ENCODE measurements at places on chromosomes 11 and 22. TPM values are rescaled to one million over a fixed set of nuclear protein-coding genes. Genes with fewer than 3 reads are reported as not detected.

DNA sequence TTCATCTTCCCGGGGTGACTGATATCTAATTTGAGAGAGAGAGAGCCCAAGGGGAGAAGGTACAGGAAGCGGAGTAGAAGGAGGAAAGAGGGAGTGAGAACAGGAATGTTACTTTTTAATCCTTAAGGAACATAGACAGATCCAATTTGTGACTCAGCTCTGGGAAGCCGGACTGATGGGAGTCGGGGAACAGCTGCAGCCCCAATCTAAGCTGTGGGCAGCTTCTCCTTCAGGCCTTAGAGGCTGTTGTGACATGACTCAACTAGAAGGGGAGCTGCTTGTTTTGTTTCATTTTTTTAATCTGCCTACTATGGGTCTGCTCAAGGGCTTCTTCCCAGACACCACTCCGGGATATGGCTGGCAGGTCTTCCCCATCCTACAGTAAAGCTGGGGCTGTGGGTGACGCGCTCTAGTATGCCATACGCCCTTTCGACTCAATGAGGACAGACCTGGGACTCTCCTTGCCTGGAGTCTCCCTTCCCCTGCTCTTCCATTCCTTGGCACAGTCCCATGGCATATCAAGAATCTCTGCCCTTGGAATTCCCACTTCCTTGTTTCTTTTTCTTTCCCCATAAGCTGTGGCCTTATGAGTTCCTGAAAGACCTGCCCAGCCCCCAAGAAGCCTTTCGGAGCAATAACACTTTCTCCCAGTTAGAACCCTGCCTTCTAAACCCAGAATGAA is 103.3 kb upstream of the AKIP1 start:
- H3K27ac ChIP-seq: no peak overlapping the region
- H3K4me3 ChIP-seq: no peak overlapping the region
- H3K27me3 ChIP-seq: peaks cover 21% of the 10 kb centered on the region
- peaks cover 5% of the 10 kb centered on the region for H3K4me1 ChIP-seq

Gene PKNOX2
- total RNA-seq: not detected

DNA sequence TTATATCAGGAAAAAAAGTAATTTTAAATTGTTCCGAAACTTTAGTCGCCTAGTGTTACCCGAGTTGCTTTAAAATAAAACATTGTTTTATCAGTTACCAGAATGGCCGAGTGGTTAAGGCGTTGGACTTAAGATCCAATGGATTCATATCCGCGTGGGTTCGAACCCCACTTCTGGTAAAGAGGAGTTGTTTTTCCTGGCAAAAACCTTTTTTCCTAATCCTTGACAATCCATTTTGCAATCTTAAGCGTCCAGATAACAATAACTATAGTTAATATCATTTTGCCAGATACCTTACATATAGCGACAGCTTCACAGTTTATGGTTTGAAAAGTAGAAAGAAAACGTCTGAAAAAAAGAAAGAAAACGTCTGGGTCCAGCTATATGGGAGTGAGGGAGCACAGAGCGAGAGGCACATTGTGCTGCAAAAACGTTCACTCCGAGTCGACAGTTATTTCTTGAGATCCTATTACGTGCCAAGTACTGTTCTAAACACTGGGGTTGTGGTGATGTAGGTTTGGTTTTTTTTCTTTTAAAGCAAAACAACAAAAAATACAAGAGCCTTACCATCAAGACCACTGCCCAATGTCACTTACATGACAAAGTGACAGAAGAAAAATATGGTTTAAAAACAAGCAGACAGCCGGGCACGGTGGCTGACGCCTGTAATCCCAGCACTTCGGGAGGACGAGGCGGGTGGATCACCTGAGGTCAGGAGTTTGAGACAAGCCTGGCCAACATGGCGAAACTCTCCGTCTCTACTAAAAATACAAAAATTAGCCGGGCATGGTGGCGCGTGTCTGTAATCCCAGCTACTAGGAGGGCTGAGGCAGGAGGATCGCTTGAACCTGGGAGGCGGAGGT is 40.6 kb downstream of the OR4D9 start:
- H3K36me3 ChIP-seq: no peaks in the 10 kb centered on the region
- peaks cover 18% of the 10 kb centered on the region for H3K27me3 ChIP-seq
- peaks cover 51% of the 10 kb centered on the region for H3K4me1 ChIP-seq
- H3K4me3 ChIP-seq: peak overlapping the region; percentile 83
- no peak for DNase-seq

GRCh38 chr22:42994917-42995562 is 19.9 kb downstream of the PACSIN2 start:
- no peak overlapping the region for H3K27ac ChIP-seq
- no peak for DNase-seq
- peaks cover 26% of the 10 kb centered on the region for H3K36me3 ChIP-seq
- H3K4me1 ChIP-seq: peaks cover 35% of the 10 kb centered on the region
- no peak overlapping the region for H3K4me3 ChIP-seq
- no peaks in the 10 kb centered on the region for H3K27me3 ChIP-seq

Gene AIFM3
- total RNA-seq: not detected

GRCh38 chr11:128492903-128493569 is 94.3 kb downstream of the ETS1 start:
- H3K4me3 ChIP-seq: peak overlapping the region; percentile 57
- peak; percentile 54 for DNase-seq
- H3K27ac ChIP-seq: peak overlapping the region; percentile 90
- H3K27me3 ChIP-seq: no peaks in the 10 kb centered on the region

DNA sequence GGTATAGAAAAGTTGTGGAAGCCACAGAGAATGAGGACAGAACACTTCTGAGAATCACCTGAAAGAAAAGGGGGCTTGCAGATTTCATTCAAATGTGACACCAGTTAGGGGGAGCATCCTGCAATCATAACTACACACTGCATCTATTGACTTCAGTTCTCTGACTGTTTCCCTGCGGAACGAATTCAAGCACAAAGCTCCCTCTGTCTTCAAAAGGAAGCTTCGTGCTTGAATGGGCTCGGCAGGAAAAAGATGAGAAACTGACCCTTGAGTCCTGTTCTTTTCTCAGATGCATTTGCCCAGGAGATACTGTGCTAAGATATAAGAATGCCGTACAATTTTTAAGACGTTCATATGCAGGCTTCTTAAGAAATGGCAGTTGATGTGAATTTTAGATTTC is 2000.4 kb upstream of the RAG2 start:
- H3K27me3 ChIP-seq: no peaks in the 10 kb centered on the region
- H3K4me1 ChIP-seq: no peaks in the 10 kb centered on the region
- DNase-seq: no peak
- H3K27ac ChIP-seq: no peak overlapping the region
- no peaks in the 10 kb centered on the region for H3K36me3 ChIP-seq
- H3K4me3 ChIP-seq: no peak overlapping the region

- peaks cover 7% of the 10 kb centered on the region for H3K36me3 ChIP-seq
- peaks cover 49% of the 10 kb centered on the region for H3K27me3 ChIP-seq
- peak overlapping the region; percentile 89 for H3K27ac ChIP-seq
- no peak for DNase-seq
Observed at GRCh38 chr11:13276454-13276831, 1.1 kb upstream of the BMAL1 start.

Gene SPI1
- total RNA-seq: not detected

Gene INPPL1
- total RNA-seq: 112 TPM

Gene LRRC56
- total RNA-seq: 2.0 TPM

DNA sequence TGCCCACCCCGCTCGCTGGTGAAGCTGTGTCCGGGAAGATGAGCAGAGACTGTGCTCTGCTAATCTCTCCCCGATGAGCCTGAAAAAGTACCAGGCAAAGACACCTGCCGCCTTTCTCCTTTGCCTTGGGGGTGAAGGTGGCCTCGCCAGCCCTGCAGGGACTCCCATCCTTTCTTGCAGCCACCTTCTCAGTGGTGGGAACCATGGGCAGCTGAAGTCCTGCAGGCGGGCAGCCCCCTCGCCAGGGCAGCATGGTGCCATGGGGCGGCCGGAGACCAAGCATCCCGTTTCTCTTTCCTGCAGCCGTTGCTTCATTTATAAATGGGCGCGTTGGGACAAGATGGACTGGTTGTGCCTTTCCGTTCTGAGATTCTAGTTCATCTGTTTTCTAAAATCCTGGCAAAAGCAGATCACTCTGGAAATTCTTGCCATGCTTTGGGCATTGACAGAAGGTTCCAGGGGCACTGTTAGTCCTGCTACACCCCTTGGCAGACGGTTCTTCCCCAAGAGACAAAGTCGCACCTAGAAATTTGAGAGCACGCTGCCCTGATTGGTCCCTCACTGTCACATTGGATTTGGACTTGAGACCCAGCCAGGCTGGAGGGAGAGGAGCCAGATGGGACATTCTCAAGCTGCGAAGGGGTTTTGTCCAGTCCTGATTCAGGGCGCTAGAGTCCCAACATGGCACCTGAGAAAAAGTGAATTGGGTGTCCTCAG is 7.5 kb downstream of the CTTN start:
- no peak for DNase-seq
- H3K4me1 ChIP-seq: peaks cover 8% of the 10 kb centered on the region
- no peak overlapping the region for H3K27ac ChIP-seq
- no peak overlapping the region for H3K4me3 ChIP-seq

Gene NAALADL1
- 7.3 TPM for total RNA-seq

Gene MAPK11
- 12.6 TPM for total RNA-seq

Gene UVRAG
- total RNA-seq: 16.8 TPM

DNA sequence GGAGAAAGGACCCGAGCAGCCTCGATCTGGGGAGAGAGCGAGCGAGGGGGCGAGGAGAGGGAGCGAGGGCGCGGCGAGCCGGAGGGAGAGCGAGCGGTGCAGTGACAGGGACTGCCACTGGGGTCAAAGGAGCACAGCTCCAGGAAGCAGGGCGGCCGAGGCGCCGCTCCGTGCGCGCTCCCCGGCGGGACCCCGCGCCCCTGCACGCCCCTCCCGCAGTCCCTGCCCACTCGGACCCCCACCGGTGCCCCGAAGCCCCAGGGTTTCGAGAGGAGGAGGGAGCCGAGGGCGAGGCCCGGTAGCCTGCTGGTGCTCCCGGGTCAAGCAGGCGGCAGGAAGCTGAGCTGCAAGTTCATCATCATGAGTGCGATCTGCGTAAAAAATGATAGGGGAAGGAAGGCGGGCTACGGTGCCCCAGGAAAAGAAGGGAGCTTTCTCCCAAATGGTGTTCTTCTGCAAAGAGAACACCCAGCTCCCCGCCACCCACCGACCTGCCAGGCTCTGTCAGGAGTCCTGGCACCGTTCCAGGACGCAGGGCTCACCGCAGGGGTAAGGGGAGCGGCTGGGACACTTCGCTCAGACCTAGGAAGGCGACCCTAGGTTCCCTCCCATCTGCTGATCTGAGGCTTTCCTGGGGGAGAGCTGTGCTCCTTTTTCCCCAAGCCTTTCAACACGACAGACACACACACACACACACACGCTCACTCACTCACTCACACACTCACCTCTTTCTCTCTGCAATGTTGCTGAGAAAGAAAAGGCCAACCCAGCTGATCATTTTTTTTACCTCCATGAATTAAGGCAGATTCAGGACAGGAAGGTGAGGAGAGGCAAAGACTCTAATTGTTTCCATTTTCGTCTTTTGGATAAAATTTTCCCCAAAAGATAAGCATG is at the start of gene MPPED2:
Gene MPPED2, minus strand, starts transcription at position 103 of the 894 bp plus-strand sequence. CDS start 5,980 bp downstream, outside the sequence.
- no peaks in the 10 kb centered on the region for H3K36me3 ChIP-seq
- H3K27me3 ChIP-seq: peaks cover 53% of the 10 kb centered on the region
- peaks cover 12% of the 10 kb centered on the region for H3K4me1 ChIP-seq
- peak; percentile 18 for DNase-seq
- no peak within 1 kb of the TSS for H3K27ac ChIP-seq

DNA sequence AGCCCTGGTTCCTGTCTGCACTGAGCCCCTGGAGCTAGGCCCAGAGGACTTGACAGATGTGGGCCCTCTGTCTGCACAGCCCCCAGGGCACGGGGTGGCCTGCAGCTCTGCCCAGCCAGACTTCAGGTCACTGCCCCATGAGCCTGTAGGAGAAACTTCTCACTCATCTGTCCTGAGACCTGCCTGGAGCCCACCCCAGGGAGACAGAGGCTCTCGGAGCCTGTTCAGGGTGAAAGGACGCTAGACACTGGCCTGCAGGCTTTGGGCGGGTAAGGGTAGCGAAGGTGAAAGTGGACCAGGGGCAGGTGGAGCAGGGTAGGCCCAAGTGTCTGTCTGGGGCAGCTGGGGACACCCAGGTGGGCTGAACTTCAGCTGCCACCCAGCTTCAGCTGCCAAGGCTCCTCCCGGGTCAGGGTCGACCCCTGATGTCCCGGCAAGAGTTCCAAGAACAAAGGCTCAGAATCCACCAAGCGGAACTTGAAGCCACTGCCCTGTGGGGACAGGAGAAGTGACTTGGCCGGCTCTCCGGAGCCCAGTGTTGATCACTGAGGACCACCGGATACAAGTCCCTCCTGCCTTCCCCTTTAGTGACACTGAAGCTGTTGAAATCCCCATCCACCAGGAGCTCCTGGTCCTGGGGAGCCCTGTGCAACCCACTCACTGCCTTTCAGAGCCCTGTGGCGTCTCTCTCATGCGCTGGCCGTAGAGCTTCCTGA is 90.3 kb downstream of the KCNQ1 start:
- H3K4me3 ChIP-seq: no peak overlapping the region
- peaks cover 18% of the 10 kb centered on the region for H3K4me1 ChIP-seq
- no peaks in the 10 kb centered on the region for H3K36me3 ChIP-seq
- no peak overlapping the region for H3K27ac ChIP-seq
- no peak for DNase-seq
- no peaks in the 10 kb centered on the region for H3K27me3 ChIP-seq

DNA sequence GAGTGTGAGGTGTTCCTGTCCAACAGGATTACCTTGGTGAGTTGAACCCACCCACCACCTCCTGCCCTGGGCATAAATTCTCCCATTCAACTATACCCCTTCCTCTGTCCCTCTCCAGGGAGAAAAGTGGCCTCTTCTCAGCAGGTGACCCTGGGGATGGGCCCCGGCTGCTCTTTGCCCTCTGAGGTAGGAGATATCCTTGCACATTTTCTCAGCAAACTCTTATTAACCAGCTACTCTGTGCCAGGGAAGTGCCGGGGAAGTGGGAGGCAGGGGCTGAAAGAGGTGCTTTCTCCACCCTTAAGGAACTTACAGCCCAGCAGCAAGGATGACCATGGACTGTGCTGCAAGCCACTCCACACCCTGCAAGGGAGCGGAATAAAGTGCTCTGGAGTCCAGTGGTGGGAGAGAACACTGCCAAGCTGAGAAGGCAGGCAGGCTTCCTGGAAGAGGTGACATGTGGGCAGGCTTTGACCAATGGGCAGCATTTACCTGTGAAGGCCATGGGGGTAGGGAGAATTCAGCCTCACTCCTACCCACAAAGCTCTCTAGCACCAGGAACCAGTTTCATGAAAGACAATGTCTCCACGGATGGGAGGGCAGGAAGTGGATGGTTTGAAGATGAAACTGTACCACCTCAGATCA is 21.9 kb upstream of the OAF start:
- H3K4me3 ChIP-seq: no peak overlapping the region
- no peaks in the 10 kb centered on the region for H3K36me3 ChIP-seq
- DNase-seq: no peak
- peaks cover 2% of the 10 kb centered on the region for H3K4me1 ChIP-seq
- H3K27ac ChIP-seq: no peak overlapping the region

- H3K36me3 ChIP-seq: no peaks in the 10 kb centered on the region
- no peaks in the 10 kb centered on the region for H3K4me1 ChIP-seq
- H3K4me3 ChIP-seq: no peak overlapping the region
- H3K27me3 ChIP-seq: peaks cover 6% of the 10 kb centered on the region
- no peak overlapping the region for H3K27ac ChIP-seq
- no peak for DNase-seq
Observed at GRCh38 chr11:65685981-65686380, 23.3 kb upstream of the RELA start.

Gene KRTAP5-7
- total RNA-seq: not detected

- H3K4me1 ChIP-seq: peaks cover under 1% of the 10 kb centered on the region
- H3K4me3 ChIP-seq: no peak overlapping the region
- no peak for DNase-seq
Observed at GRCh38 chr22:29877620-29878019, 5.4 kb upstream of the MTMR3 start.

GRCh38 chr22:46150655-46151477 is 540 bp downstream of the PPARA start:
- H3K4me3 ChIP-seq: peak overlapping the region; percentile 74
- DNase-seq: peak; percentile 46
- peaks cover 27% of the 10 kb centered on the region for H3K27me3 ChIP-seq
- peak overlapping the region; percentile 76 for H3K27ac ChIP-seq

Gene SPDYC
- total RNA-seq: not detected
